ENCODE measurements at places on chromosomes 6 and 20.

- no peak for DNase-seq
Observed at GRCh38 chr6:144843701-144844100, 558.6 kb downstream of the UTRN start.

DNA sequence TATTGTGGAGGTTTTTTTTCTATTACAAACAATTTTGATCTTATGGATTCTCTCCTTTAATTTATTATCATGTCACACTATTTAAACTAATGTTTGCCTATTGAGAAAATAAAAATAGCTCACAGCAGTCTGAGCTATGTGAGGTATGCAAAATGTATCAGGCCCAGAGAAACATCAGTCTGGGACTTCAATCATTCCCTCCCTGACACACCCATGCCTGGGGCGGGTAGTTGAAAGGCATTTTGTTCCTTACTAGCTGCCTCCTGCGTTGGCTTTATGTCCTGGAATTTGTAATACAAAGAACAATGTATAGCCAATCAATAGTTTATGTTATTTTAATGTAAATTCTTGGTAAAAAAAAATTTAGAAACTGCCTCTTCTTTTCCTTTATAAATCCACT, 403.3 kb downstream of the EPM2A start:
- DNase-seq = no peak

- DNase-seq = no peak
Observed at GRCh38 chr20:41577129-41578009, 40.8 kb downstream of the CHD6 start.

DNA sequence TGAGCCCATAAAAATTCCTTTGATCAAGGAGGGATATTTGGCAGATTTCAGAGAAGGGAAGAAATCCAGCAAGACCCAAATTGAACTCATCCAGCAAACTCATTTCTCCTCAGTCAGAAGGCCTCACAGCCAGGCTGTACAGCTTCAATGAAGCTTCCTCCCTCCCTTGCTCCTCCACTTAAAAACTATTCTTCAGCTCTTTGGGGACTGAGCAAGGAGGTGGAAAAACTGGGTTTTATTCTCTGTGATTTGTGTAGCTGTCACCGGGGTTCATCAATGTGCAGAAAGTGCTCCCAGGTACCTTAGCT, 158.7 kb upstream of the ZNF184 start:
- DNase-seq = no peak

DNA sequence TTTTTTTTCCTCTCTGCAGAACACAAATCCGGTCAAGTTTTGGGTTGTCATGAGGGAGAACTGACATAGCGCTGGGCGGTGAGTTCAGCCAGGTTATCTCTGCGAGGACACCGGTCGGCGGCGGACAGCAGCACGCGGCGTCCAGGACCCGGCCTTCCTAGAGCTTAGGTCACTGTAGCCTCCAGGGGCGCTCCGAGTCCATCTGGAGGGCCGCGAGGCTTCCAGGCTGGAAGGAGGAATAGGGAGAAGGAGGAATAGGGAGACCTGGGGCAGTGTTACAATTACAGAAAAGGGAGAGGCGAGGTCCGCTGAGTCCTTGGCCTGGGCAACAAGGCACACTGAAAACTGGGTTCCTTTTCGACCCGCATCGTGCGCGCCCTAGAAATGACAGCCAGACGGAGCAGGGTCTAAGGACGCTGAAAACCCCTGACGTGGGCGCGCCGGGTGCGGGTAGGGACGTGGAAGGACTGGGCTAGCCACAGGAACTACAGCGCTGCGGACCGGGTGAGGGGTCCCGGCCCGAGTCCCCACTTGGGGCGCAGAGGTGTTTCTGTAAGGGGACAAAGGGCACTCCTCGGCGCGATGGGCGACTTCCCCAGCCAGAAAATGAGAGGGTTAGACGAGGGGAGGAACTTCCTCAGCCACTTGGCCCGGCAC, 536 bp upstream of the FNDC1 start:
- DNase-seq = peak; percentile 53

GRCh38 chr20:63488315-63489251, 10.3 kb downstream of the EEF1A2 start:
- DNase-seq = no peak

GRCh38 chr20:17507531-17507930, 23.6 kb downstream of the BFSP1 start:
- DNase-seq = no peak

DNA sequence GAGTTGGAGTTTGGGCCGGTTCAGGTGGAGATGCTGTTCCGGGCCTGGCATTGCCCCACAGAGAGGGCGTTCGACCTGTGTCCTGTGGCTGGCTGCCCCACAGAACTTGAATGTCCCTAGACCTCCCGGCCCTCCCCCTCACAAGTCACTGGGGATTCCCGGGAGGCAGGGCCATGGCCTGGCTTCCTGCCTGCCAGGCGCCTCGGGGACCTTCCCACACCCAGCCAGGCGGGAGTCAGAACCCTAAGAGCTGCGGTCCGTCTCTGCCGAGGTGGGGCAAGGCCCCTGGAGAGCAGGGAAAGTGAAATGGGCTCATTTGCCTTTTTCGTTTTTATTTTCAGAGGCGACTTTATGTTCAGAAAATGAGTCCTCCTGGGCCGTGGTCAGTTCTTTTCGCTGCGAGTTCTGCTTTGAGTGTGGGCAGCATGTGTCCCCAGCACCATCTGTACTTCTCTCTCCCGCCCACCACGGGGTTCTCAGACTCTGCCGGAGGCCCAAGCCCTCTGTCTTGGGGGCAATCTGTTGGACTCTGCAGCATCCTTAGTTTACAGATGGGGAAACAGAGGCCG, 8.5 kb downstream of the RBM38 start:
- no peak for DNase-seq

- no peak for DNase-seq
Observed at GRCh38 chr6:74320074-74320473, 624.1 kb downstream of the CD109 start.

GRCh38 chr6:107460083-107460631, 793 bp upstream of the PDSS2 start:
- no peak for DNase-seq

GRCh38 chr6:19356692-19357091, 480.5 kb upstream of the ID4 start:
- peak; percentile 27 for DNase-seq

- DNase-seq = no peak
Observed at GRCh38 chr6:41693281-41694240, 41.8 kb downstream of the TFEB start.

- DNase-seq = no peak
Observed at GRCh38 chr20:37285664-37286374, 3.6 kb upstream of the MANBAL start.

- peak; percentile 68 for DNase-seq
Observed at GRCh38 chr6:33885132-33886057, 81.6 kb upstream of the MLN start.

DNA sequence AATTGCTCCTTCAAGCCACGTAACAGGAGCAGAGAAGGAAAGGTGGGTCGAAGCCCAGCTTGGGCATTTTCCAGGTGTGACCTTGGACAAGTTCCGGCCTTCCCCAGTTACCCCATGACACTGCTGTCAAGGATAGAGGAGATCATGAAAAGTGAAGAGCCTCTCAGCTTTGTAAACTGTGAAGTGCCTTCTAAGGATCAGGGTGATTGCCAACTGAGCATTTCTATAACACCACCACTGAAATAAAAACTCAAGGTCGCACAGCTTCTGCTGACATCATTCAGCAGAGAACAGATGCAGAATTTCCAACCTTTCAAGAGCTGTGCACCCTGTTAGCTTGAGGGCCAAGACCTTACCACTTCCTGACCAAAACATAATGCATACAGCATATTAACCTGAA, 24.0 kb upstream of the ZMYND8 start:
- DNase-seq = peak; percentile 50

- DNase-seq = peak; percentile 46
Observed at GRCh38 chr6:78243519-78243918, 590.7 kb downstream of the MEI4 start.

DNA sequence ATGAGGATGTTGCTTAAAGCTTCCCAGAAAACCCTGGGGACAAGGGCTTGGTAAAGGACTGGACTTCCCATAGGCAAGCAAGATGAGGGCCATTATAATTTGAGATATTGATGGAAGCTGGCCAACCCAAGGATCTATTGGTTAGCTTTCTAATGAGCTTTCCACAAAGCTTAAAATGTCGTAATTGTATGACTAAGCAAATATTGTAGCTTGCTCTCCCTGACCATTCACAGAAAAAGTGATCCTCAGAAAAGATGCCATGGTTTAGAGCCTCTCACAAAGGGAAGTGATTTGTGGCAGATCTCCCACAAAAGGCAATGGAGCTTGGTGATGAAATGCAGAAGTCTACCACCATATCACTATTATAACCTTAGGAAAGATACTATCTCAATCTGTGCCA, 13.6 kb downstream of the IL17F start:
- no peak for DNase-seq

- peak; percentile 97 for DNase-seq
Observed at GRCh38 chr6:22113026-22113766, 183.6 kb downstream of the PRL start.

- no peak for DNase-seq
Observed at GRCh38 chr6:89959883-89960282, 65.6 kb downstream of the GJA10 start.

- DNase-seq = peak; percentile 76
Observed at GRCh38 chr6:30793521-30794194, 49.3 kb upstream of the IER3 start.

DNA sequence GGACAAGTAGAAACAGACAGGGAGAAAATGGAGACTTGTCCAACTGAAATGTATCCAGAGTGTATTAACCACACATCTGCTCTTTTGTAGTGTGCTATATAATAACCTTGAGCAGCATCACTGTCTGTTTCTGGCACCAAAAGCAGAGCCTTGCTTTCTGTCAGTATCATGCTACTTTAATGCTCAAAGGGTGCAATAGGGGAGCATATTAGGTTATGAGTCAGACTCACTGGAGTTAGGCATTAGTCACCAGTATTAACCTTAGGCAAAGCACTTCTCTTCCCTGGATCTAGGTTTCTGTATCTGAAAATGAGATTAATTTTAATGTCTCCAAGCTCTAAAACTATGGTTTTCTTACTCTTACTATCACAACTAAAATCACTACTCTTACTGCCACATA, 280.1 kb downstream of the TFAP2B start:
- no peak for DNase-seq

- DNase-seq = peak; percentile 45
Observed at GRCh38 chr6:109139109-109139508, 43.8 kb downstream of the CEP57L1 start.

Measured in cardiac fibroblast (primary cell).